ENCODE measurements at places on chromosomes 5 and 9. TPM values are rescaled to one million over a fixed set of nuclear protein-coding genes. Genes with fewer than 3 reads are reported as not detected.

Gene PHYHD1
- total RNA-seq, result 4.6 TPM

Gene DNAJC21
- 58.9 TPM for total RNA-seq

Gene ORM2
- not detected for total RNA-seq

Gene SMIM27
- 9.4 TPM for total RNA-seq

Gene SPATA31D4
- not detected for total RNA-seq

Gene NUTM2F
- total RNA-seq, result not detected

Gene ANKRD18A
- 4.0 TPM for total RNA-seq

Gene HAVCR2
- 10.0 TPM for total RNA-seq

Gene IL9
- not detected for total RNA-seq

DNA sequence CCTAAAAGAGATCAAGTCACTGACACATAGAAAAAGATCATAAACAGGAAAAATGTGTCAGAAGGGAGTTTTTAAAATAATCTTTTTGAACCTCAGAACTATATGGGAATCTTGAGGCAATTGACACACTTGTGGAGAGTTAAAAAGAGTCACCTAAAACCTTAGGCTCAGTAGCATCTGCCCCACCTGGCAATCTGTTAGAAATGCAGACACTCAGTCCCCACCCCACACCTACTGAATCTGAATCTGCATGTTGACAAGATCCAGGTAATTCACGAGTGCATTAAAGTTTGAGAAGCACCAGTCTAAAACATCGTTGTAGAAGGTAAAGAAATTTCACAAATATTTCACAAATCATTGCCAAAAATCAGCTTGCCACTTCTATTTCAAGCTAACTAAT lies 388.3 kb downstream of the NR2F1-AS1 start:
- no peak for DNase-seq

DNA sequence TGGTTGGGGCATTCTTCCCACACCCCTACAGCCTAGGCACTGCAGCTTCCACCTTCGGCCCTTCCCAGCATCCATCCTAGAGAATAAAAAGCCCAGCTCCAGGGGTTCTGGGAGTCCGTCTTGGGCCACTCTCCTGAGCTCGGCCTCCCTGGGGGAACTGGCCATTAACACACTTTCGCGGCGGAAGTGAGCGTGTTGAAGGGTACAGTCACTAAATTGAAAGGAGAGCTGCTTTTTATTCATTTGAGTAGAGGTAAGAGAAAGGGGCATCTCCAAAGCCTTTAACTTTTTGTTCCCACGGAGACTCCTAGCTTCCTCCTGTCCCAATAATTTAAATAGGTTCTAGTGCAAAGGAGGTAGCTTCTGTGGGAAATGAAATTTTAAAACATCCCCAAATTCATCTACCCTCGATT lies 31.0 kb upstream of the NFIB start:
- DNase-seq, result no peak

GRCh38 chr9:7303907-7304626 lies 495.5 kb downstream of the DMAC1 start:
- DNase-seq, result no peak

DNA sequence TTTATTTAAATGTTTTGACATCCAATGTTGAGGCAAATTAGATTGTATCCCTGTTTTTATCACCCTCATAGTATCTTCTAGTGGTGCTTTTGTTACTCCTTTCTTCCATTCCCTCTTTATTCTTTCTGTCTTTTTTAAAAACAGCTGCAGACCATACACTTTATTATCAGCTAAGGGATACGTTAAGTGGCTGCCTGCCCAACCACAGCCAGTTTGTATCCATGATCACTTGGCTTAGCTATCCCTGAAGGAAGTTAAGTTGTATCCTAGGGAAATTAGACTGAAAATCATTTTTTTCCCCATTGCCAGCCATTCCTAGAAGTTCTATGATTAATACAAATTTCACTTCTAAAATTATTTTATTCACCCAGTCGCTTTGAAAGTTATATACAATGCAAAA lies 1032.7 kb downstream of the NR2F1-AS1 start:
- DNase-seq, result peak; percentile 88

DNA sequence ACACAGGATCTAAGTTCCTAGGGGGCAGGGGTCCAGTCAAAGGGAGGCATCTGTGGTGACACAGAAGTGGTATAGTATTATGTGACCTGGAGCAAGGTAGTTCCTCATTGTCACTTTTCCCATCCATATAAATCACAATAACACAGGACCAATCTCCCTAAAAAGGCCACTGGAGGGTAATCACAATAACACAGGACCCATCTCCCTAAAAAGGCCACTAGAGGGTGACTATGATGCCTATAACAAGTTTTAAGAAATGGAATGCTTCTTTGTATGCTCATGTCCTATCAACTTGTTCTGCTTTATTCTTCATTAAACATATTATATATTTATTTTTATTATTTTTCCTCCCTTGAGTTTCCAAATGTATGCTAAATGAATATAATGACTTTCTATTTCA lies 254.6 kb downstream of the ASTN2 start:
- no peak for DNase-seq

GRCh38 chr5:153831973-153832372 lies 206.7 kb downstream of the FAM114A2 start:
- DNase-seq, result peak; percentile 6

DNA sequence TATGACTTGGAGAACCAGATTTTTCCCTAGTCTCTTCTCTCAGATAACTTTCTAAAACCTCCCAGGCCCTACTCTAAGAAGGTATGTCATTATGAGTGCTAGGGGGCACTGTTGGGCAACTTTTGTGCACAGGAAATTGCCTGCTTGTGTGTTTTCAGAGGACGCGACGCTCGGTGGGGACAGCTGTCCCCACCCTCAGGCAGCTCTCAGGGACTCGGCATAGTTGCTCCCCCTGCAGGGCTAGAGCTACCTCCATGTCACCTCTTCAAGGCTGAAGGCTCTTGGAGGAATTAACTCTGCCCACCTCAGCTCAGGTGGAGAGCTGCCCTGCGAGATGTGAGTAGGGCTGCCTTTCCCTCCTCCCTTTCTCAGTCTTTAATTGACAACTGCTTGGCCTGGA lies 10.2 kb upstream of the TIFAB start:
- peak; percentile 14 for DNase-seq

GRCh38 chr5:61082516-61083280 lies 79.6 kb downstream of the SMIM15 start:
- DNase-seq, result peak; percentile 43

- no peak for DNase-seq
These were observed 19.5 kb downstream of the PBX3 start for GRCh38 chr9:125766468-125767221.

DNA sequence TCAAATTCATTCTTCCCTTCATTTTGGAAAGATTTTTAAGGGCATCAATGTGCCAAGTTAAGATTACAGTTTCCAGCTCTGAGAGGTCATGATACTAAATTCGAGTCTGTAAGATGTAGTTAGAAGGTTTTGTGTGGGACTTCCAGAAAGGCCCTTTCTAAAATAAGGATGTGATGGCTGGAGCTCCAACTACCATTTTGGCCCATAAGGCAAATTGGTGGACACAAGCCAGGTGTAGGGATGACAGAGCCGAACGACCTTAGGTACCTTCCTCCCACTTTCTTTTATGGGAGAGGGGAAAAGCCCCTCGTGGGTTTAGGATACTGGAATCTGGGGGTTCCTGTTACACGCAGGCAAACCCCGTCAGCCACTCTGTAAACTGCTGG lies 54.3 kb upstream of the PTPDC1 start:
- DNase-seq, result no peak

- peak; percentile 6 for DNase-seq
These were observed 187.9 kb downstream of the EBF1 start for GRCh38 chr5:158911693-158912363.

DNA sequence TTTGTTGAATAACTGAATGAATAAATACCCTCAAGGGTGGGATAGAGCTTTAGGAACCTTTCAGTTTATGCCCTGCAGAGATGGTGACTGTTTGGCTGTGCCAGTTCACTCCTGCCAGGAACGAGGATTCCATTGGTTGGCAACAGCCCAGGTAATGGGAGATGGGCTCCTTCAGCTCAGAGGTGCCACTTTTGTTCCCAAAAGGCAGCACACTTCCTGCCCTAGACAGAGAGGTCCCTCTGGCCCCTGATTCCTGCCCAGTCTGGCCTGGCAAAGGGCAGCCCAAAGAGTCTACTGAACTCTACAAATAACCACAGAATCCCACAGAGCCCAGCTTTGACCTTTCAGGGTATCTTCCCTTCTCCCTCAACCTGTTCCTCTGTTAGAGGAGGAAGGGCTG lies 1.6 kb downstream of the C9orf152 start:
- no peak for DNase-seq

- no peak for DNase-seq
These were observed 23.8 kb downstream of the MRPS27 start for GRCh38 chr5:72296256-72296655.

All from astrocyte (in vitro differentiated cells and primary cell).